ENCODE measurements at places on chromosomes 1 and 21.

DNA sequence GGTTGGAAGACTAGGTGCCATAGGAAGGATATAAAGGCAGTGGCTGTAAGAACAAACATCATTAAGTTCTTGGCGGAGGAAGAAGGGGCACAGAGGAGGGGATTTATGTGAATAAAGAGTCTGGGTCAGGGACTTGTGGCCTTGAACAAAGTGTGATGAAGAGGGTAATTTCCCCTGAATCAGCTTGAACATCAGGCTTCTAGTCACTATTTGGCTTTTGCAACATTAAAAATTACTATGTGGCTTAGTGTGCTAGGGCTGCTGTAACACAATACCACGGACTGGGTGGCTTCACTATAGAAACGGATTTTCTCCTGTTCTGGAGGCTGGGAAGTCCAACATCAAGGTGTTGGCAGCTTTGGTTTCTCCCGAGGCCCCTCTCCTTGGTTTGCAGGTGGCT lies 70.5 kb upstream of the CNIH3 start:
- DNase-seq = no peak

- DNase-seq = no peak
Observed at GRCh38 chr1:70442490-70442889, 31.4 kb downstream of the CTH start.

GRCh38 chr1:46830665-46831322 lies 31.9 kb downstream of the CYP4B1 start:
- DNase-seq = no peak

DNA sequence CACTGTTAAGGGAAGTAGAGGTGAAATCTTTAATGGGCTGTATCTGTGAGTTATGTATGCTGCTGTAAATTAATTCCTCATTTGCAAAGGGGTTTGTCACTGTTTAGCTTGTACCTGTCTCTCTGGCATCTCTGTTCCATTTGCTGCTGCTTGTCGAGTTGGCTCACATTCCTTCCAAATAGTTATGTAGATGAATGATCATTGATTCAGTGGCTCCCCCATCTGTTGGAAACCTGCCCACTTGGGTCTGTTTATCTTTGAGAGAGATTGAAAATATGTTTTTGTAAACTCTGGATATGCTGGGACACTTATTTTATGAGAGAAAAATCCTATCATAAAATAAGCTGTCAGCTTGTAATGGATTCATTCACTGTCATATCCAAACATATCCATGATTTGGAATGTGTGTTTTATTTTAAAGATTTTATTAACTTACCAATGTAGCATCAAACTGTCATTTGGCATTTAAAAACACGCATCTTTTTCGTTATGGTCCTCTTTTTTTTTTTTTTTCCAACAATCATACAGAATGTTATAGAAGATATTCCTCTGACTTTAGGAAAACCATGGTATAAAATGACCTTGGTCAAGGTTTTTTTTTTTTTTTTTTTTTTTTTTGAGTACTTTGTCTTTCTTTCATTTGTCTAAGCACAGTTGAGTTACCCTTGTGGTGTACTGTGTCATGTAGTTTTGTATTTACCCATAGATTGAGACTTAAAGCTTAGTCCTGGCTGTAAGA lies 3.5 kb downstream of the RYR2 start:
- DNase-seq = no peak

DNA sequence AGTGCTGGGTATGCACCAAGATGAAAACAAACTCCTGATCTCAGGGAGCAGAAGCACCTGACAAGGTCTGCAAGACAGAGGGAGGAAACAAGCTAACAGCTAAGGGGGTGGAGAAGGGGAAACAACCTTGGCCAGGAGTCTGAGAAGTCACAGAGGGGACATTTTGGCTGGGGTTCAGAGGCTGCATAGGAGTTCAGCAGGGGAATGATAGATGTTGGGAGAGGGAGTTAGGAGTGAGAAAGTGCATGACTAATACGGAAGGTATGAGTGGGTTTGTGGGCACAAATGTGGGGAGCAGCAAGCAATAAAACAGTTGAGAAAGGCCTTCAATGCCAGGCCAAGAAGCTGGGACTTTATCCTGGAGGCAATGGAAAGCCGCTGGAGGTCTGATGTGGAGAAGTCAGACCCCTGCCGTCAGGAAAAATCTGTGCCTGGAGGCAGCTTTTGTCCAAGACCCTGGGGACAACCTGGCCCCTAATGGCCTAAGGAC lies 16.4 kb downstream of the EPHA2 start:
- no peak for DNase-seq

GRCh38 chr1:21005466-21006239 lies 171.0 kb downstream of the EIF4G3 start:
- peak; percentile 47 for DNase-seq

- DNase-seq = no peak
Observed at GRCh38 chr1:54928327-54928726, 41.3 kb upstream of the DHCR24 start.

DNA sequence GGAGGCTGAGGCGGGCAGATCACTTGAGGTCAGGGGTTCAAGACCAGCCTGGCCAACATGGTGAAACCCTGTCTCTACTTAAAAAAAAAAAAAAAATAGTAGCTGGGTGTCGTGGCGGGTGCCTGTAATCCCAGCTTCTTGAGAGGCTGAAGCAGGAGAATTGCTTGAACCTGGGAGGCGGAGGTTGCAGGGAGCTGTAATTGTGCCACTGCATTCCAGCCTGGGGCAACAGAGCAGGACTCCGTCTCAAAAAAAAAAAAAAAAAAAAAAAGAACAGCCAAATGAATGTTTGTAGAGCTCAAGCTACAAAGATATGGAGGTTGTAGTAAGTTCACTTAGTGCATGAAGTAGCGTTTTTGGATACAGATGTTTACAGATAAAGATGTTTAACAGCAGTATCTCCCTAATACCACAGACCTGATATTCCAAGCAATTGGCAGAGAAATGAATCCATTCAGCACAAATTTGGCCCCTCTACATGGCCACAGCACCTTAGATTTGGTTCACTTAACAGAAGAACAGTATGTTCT lies 49.5 kb upstream of the IPO9 start:
- no peak for DNase-seq

GRCh38 chr21:41488080-41488479 lies 19.9 kb downstream of the TMPRSS2 start:
- DNase-seq = no peak

- DNase-seq = no peak
Observed at GRCh38 chr1:165364568-165365133, 8.1 kb upstream of the LMX1A start.

GRCh38 chr1:232188318-232188717 lies 441.6 kb downstream of the SIPA1L2 start:
- DNase-seq = no peak

GRCh38 chr1:119453021-119453420 lies 38.1 kb downstream of the HSD3B2 start:
- DNase-seq = no peak

DNA sequence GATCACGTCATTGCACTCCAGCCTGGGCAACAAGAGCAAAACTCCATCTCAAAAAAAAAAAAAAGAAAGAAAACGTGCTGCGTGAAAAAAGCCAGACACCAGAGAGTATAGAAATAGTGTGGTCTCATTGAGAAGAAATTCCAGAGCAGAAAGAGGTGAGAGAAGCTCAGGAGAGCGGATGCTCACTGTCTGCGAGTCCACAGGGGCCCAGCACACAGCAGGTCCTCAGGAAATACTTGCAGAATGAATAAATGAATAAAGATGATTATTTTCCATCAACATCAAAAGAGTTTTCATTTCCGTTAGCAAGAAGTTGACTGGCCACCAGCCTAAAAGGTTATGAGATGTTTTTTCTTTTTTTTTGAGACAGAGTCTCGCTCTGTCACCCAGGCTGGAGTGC lies 14.4 kb downstream of the CASP9 start:
- no peak for DNase-seq

GRCh38 chr1:33171977-33172813 lies 9.6 kb downstream of the TRIM62 start:
- DNase-seq = no peak

- no peak for DNase-seq
Observed at GRCh38 chr1:171600862-171601261, 21.2 kb upstream of the MYOCOS start.

GRCh38 chr1:31515056-31515775 lies 61.1 kb upstream of the TINAGL1 start:
- no peak for DNase-seq

DNA sequence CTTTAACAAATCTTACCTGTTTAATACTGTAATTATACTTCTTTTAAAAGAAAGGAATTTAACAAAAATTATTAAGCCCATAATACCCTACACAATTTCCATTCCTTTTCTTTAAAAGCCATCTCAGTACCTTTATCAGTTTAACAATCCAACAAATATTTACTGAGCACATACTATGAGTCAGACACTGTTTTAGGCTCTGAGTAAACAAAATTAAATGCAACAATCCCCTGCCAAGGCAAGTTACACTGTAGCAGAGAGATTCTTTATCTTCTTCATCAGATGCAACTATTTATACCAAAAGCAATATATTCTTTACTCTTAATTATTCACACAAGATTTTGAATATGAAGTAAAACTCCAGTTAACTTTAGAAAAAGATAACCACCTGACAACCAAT lies 12.0 kb downstream of the DENND1B start:
- DNase-seq = no peak

GRCh38 chr1:226662642-226663326 lies 76.3 kb downstream of the ITPKB start:
- peak; percentile 88 for DNase-seq

DNA sequence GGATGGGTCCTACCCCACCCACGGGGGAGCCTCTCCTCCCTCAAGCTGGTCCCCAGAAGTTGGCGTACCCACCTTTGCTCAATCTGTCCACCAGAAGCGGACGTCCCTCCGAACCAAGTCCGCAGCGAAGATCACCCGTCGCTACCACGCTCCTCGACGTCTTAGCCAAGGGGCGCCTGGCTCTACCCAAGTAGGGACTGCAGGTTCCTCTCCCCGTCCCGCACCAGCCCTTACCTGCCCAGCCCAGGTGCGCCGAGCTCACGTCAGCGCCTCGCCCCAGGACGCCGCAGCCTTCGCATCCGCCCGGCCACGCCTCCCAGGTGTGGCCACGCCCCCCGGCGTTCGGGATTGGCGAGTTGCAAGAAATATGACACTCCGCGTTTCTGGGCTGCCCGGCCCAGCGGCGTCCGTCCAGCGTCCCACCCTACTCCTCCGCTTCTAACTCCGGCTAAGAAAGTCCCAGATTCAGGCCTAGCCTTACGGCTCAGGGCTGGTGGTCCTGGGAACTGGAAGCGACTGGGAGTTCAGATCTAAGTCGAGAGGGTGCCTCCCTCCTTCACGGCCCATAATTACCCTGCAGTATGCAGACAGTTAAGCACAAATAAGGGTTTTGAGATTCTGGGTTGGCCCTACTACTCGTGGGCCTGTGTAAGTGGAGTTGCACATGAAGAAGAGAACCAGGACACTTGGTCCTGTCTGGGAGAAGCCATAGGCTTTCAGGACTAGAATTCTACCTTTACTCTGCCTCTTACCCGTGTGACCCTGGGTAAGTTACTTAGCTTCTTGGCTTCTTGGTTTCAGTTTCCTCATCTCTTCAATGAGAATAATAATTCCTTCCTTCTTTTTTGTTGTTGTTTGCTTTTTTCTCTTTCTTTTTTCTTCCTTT lies at the start of gene IRF6:
Gene IRF6 (minus strand): TSS at position 268 of the 886 bp plus-strand sequence. CDS start 4,729 bp downstream, outside the sequence.
- peak; percentile 17 for DNase-seq

DNA sequence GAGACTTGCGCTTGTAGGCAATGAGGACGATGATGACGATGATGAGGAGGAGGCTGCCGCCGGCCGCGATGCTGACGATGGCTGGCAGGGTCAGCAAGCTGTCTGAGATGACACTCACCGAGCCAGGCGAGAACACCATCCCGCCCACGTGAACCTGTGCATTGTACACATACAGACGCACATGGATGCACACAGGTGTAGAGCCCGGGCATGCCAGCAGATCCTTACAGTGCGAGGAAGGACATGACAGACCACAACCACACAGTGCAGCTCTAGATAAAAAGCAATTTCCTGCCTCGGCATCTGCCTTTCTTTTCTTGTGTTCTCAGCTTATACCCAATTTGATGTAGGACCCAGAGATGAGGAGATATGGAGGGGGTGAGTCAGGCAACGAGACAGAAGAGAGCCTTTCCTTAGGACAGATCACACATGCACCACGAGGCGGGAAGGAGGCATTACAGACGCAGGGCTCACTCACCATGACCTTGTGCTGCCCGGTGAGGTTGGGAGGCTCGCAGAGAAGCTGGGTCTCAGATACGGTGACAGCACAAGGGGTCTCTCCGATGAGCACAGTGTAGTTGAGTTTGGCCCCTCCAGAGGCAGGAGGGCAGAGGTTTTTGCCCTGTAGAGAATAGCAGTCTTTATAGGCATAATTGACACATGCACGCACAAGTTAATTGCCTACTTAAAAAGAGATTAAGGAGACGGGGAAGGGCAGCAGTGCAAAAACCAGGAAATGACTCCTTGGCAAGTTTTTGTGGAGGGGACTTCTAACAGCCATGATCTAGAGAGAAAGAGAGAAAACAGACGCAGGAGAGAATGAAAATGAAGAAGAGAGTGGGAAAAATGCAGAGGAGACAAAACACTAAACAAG lies 133.9 kb upstream of the CD34 start:
- DNase-seq = no peak

DNA sequence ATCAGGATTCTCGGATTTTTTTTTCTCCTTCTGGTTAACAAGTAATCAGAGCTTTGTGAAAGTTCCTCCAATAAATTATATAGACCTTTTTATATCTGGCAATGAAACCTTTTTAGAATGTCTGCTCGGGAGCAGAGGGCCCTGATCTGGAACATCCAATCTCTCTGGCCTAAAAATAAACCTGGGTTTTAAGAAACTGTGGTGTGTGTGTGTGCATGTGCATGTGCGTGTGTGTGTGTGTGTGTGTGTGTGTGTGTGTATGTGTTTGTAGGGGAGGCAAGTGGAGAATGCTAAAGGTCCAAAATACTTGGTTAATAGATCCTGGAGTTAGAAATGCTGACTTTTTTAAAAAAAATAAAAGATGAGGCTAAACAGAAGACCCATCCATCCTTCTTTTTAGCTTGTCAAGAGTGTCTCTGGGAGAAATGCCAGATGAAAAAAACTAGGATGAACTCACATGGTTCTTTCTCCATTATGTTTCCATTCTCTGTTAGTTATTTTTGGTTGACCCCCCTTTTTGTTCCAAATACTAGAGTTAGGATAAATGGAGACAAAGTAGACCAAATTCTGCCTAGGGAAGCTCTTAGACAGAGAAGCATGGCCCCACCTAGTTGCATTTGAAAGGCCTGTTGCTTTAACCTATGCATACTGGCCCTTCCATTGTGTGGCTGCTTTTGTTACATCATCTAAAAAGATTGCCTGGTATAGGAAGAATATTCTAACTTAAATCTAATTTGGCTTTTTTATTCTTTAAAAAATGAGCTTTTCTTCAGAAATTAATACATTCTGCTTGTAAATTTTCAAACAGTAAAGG lies 175.9 kb downstream of the PAPPA2 start:
- peak; percentile 9 for DNase-seq

DNA sequence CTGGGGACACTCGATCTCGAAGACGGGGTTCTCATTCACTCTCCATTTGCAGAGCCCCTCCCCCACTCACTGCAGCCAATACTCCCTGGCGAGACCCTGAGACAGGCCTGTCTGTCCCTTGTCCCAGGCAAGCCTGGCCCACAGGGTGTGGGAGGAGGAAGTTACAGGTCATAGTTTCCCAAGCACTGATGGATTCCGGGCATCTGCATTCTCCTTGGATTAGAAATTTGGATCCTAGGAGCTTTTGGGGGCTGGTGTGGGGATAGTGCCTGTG lies 11.3 kb downstream of the WNT3A start:
- DNase-seq = no peak
